ENCODE measurements at places on chromosomes 3 and 15.

DNA sequence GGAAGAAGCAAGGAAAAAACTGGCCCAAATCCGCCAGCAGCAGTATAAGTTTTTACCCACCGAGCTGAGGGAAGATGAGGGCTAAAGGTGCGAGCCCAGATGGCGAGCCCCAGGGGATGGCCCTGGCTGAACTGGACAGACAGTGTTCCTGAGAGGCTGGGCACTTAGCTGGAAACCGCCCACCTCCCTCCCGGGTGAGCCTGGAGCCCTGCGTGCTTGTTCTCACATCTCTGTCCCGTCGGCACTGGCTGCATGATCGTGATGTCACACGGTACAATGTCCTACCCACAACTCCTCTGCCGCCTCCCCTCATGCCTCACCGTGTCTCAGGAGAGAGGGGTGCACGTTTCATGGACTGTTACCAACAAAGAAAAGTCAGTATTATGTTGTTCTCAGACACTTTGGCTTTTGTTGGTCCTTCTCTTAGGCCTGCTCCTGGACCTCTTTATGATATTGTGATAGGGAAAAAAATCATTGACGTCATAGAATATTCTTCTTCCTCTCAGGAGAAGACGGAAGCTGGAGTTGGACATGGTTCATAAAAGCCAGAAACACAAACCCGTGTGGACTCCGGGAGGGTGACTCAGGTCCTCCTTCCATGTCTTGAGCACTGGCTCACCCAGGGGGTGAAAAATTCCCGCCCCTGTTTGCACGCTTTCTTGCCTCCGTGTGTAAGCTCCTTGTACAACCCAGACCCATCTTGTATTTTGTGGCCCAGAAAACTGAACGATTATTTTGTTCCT lies 201.8 kb upstream of the TPM1 start:
- no peak for DNase-seq

- DNase-seq, result peak; percentile 95
These were observed 1.2 kb upstream of the EDEM1 start for GRCh38 chr3:5186089-5186857.

- DNase-seq, result no peak
These were observed 67.2 kb upstream of the ATP2C1 start for GRCh38 chr3:130826516-130827182.

- DNase-seq, result no peak
These were observed 981.9 kb downstream of the TUSC7 start for GRCh38 chr3:117691526-117691925.

GRCh38 chr15:84702961-84703482 lies 12.9 kb downstream of the SEC11A start:
- DNase-seq, result no peak

Measured in NB4 (cell line).